ENCODE measurements at places on chromosomes 7 and 10. TPM values are rescaled to one million over a fixed set of nuclear protein-coding genes. Genes with fewer than 3 reads are reported as not detected.

PIP gene
- total RNA-seq, result not detected

CPED1 gene
- 1.2 TPM for total RNA-seq

HOGA1 gene
- total RNA-seq, result not detected

CYP3A4 gene
- total RNA-seq, result not detected

VSTM2A gene
- not detected for total RNA-seq

C7orf57 gene
- total RNA-seq, result not detected

TMEM139 gene
- total RNA-seq, result not detected

SEMA3D gene
- total RNA-seq, result not detected

BUD31 gene
- 63.7 TPM for total RNA-seq

CHCHD1 gene
- total RNA-seq, result 39.0 TPM

SEMA3C gene
- not detected for total RNA-seq

DDC gene
- total RNA-seq, result not detected

DIP2C gene
- 0.11 TPM for total RNA-seq

MYH16 gene
- total RNA-seq, result not detected

- H3K27me3 ChIP-seq, result no peaks in the 10 kb centered on the region
- no peak for DNase-seq
- H3K4me3 ChIP-seq, result no peak overlapping the region
- no peak overlapping the region for H3K27ac ChIP-seq
Measured at GRCh38 chr10:48792687-48793096, 108.0 kb downstream of the WDFY4 start.

DNA sequence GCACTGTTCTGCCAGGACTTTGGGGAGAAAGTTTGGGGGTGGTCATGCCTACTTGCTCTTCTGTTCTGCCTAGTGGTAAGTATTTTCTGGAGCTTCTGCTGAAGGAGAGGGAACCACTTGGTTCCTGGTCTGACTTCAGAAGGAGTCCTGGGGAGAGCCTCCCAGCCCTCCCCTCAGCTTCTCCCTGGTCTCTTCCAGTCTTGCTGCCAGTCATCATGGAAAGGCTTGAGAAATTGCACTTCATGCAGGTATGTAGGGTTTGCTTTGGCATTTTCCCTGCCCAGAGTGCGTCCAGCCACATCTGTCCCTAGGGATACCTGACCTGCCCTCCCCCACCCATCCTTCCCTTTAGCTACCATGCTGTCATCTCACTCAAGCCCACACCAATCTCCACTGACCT is 11.1 kb upstream of the WBP1L start:
- no peak overlapping the region for H3K4me3 ChIP-seq
- H3K4me1 ChIP-seq, result no peaks in the 10 kb centered on the region
- H3K27ac ChIP-seq, result no peak overlapping the region
- DNase-seq, result no peak

- DNase-seq, result no peak
- no peaks in the 10 kb centered on the region for H3K27me3 ChIP-seq
Measured at GRCh38 chr10:47037654-47038425, 126.6 kb downstream of the PTPN20 start.

GRCh38 chr7:50679218-50680007 is 103.3 kb downstream of the GRB10 start:
- peak; percentile 84 for DNase-seq
- H3K27ac ChIP-seq, result no peak overlapping the region
- no peaks in the 10 kb centered on the region for H3K4me1 ChIP-seq
- no peak overlapping the region for H3K4me3 ChIP-seq

- peak overlapping the region; percentile 97 for H3K27ac ChIP-seq
- H3K4me3 ChIP-seq, result peak overlapping the region; percentile 46
- peaks cover 61% of the 10 kb centered on the region for H3K4me1 ChIP-seq
- H3K36me3 ChIP-seq, result peaks cover 8% of the 10 kb centered on the region
- no peaks in the 10 kb centered on the region for H3K27me3 ChIP-seq
- peak; percentile 72 for DNase-seq
Measured at GRCh38 chr7:20200361-20200760, 16.8 kb downstream of the MACC1 start.

GRCh38 chr7:138316421-138317043 is 143.5 kb upstream of the TRIM24 start:
- no peaks in the 10 kb centered on the region for H3K36me3 ChIP-seq
- no peaks in the 10 kb centered on the region for H3K27me3 ChIP-seq
- no peaks in the 10 kb centered on the region for H3K4me1 ChIP-seq
- no peak for DNase-seq
- H3K4me3 ChIP-seq, result no peak overlapping the region

DNA sequence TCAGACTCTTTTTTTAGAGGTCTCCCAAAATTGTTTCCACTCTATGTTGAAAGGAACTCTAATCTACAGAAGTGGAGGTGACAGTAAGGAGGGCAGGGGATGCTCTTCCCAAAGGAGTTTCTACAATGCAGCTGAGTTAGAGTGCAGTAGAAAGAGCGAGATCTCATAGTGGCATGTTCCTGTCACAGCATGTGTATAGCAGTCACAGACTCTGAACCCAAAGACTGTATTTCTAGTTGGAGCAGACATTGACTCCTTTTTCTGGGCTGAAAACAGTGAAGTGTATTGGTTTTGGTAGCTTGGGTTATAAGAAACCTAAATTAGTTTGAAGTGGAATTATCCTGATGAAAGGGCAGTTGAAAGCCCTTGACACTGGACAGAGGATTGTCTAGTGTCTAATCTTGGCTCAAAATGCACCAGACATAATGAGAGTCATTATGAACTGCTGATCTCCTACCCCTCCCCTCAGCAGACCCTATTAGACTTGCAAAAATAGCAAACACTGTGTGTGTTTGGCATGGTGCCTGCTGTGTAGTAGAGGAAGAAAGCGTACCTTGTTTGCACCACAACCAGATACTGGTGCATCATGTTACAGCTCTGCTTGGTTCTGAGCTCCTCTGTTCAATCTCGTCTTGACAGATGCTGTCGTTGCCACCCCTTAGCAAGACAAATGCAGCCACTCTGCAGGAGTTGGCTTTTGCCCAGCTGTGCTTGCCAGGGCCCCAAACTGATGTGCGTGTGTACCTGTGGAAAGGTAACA is 336.0 kb downstream of the AUTS2 start:
- no peaks in the 10 kb centered on the region for H3K27me3 ChIP-seq
- no peak for DNase-seq
- no peaks in the 10 kb centered on the region for H3K36me3 ChIP-seq
- H3K4me1 ChIP-seq, result no peaks in the 10 kb centered on the region

DNA sequence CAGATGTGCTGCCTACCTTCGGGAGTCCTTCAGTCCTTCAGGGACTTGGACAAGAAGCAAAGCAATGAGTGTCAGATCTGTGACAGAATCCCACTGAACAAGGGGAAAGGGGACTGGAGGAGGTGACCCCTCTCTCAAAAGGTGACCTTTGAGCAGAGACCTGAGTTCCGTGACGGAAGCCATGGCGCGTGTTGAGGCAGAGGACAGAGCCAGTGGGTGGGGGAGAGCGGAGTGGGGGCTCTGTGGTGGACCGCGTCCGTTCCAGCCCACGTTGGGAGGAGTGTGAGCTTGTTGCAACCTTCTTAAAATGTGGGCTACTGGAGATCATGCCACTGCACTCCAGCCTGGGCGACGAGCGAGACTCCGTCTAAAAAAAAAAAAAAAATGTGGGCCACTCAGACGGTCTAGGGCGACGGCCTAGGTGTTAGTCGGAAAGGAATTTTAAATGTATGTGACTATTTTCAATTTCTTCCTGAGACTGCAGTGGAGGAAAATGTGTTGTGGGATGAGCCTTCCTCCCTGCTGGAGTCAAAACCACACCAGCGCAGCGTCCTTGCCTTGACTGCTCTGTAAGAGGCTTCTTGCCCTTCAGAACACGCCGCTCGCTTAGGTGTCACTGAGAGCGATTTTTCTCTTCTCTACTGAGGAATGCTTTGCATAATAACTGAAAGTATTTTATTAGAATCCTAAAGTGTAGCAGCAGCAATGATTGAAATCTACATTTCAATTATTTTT is 272.7 kb downstream of the CELF2 start:
- H3K27ac ChIP-seq, result no peak overlapping the region
- no peaks in the 10 kb centered on the region for H3K36me3 ChIP-seq
- H3K4me3 ChIP-seq, result no peak overlapping the region
- no peaks in the 10 kb centered on the region for H3K4me1 ChIP-seq
- no peak for DNase-seq
- H3K27me3 ChIP-seq, result no peaks in the 10 kb centered on the region

GRCh38 chr7:17624379-17624778 is 315.9 kb downstream of the SNX13 start:
- H3K4me3 ChIP-seq, result no peak overlapping the region
- DNase-seq, result no peak
- H3K4me1 ChIP-seq, result no peaks in the 10 kb centered on the region
- no peaks in the 10 kb centered on the region for H3K36me3 ChIP-seq

GRCh38 chr10:77219046-77219445 is 418.6 kb downstream of the KCNMA1 start:
- no peaks in the 10 kb centered on the region for H3K27me3 ChIP-seq
- no peak overlapping the region for H3K4me3 ChIP-seq
- H3K36me3 ChIP-seq, result no peaks in the 10 kb centered on the region
- H3K27ac ChIP-seq, result no peak overlapping the region
- 0 out of 2 replicates have a peak, but pooled peaks cover 2% of the 10 kb centered on the region for H3K4me1 ChIP-seq
- DNase-seq, result no peak

- H3K4me3 ChIP-seq, result no peak overlapping the region
- no peaks in the 10 kb centered on the region for H3K36me3 ChIP-seq
- H3K27me3 ChIP-seq, result no peaks in the 10 kb centered on the region
- no peak overlapping the region for H3K27ac ChIP-seq
- DNase-seq, result peak; percentile 82
- H3K4me1 ChIP-seq, result peaks cover 10% of the 10 kb centered on the region
Measured at GRCh38 chr7:50229964-50230363, 74.6 kb upstream of the IKZF1 start.

- no peaks in the 10 kb centered on the region for H3K27me3 ChIP-seq
- H3K27ac ChIP-seq, result no peak overlapping the region
- no peak overlapping the region for H3K4me3 ChIP-seq
- H3K4me1 ChIP-seq, result peaks cover 34% of the 10 kb centered on the region
Measured at GRCh38 chr7:99155211-99155610, 11.3 kb upstream of the SMURF1 start.

DNA sequence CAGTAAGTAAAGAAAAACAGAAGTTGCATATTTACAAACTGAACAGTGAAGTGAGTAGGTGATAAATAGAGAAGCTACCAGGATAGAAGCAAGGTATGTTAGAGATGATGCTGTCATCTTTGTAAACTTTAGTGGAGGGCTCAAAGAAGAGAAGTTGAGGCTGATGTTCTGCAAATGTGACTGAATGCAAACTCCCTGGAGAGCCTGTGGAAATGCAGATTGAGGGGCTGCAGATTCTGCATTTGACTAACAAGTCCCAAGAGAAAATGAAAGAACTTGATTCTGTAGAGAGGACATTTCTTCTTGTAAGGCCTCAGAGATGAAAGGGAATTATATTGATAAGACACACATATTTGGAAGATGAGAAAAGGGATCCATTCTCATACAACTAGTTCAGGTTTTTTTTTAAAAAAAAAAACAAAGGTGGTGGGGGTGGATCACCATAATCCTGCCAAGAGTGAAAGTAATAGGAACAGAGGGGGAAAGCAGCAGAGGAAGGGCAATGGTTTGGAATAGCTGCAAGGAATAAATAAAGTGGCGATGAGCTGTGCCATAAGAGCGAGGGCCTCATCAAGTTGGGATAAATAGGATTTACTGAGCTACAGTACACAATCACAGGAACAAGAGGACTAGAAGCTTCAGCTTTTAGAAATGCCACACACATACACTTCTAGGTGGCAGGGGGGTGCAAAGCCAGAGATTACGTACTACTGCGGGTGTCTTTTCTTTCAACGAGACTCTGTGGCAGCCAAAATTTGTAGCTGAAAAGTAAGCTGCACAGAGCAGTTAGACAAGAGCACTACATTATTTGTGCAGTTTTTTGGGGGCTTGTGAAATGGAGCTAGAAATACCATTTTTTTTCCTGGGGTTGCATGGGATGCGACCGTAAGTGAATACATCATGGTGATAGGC is 778.5 kb downstream of the NRG3 start:
- no peak overlapping the region for H3K4me3 ChIP-seq
- no peak for DNase-seq
- H3K27me3 ChIP-seq, result no peaks in the 10 kb centered on the region
- H3K4me1 ChIP-seq, result no peaks in the 10 kb centered on the region

GRCh38 chr7:122217125-122217524 is 73.1 kb upstream of the AASS start:
- no peaks in the 10 kb centered on the region for H3K27me3 ChIP-seq
- DNase-seq, result no peak
- no peak overlapping the region for H3K27ac ChIP-seq
- H3K4me3 ChIP-seq, result no peak overlapping the region
- H3K4me1 ChIP-seq, result no peaks in the 10 kb centered on the region

GRCh38 chr7:150949564-150949963 is 28.6 kb downstream of the KCNH2 start:
- no peaks in the 10 kb centered on the region for H3K36me3 ChIP-seq
- peaks cover 5% of the 10 kb centered on the region for H3K4me1 ChIP-seq
- DNase-seq, result no peak

- no peaks in the 10 kb centered on the region for H3K36me3 ChIP-seq
- no peak overlapping the region for H3K4me3 ChIP-seq
- no peaks in the 10 kb centered on the region for H3K4me1 ChIP-seq
- no peak overlapping the region for H3K27ac ChIP-seq
- no peaks in the 10 kb centered on the region for H3K27me3 ChIP-seq
- DNase-seq, result no peak
Measured at GRCh38 chr7:26556061-26556881, 264.6 kb downstream of the SNX10 start.

GRCh38 chr10:21696302-21696701 is 162.3 kb downstream of the MLLT10 start:
- no peak for DNase-seq
- no peak overlapping the region for H3K4me3 ChIP-seq
- peaks cover 24% of the 10 kb centered on the region for H3K36me3 ChIP-seq
- no peaks in the 10 kb centered on the region for H3K27me3 ChIP-seq
- no peaks in the 10 kb centered on the region for H3K4me1 ChIP-seq

GRCh38 chr7:81721437-81721836 is 48.4 kb downstream of the HGF start:
- H3K36me3 ChIP-seq, result no peaks in the 10 kb centered on the region
- no peak overlapping the region for H3K27ac ChIP-seq
- H3K27me3 ChIP-seq, result no peaks in the 10 kb centered on the region
- H3K4me3 ChIP-seq, result no peak overlapping the region
- H3K4me1 ChIP-seq, result no peaks in the 10 kb centered on the region

GRCh38 chr10:7958442-7958841 is 96.0 kb upstream of the GATA3 start:
- H3K4me1 ChIP-seq, result peaks cover 26% of the 10 kb centered on the region
- no peak overlapping the region for H3K27ac ChIP-seq
- no peaks in the 10 kb centered on the region for H3K36me3 ChIP-seq
- no peak overlapping the region for H3K4me3 ChIP-seq

DNA sequence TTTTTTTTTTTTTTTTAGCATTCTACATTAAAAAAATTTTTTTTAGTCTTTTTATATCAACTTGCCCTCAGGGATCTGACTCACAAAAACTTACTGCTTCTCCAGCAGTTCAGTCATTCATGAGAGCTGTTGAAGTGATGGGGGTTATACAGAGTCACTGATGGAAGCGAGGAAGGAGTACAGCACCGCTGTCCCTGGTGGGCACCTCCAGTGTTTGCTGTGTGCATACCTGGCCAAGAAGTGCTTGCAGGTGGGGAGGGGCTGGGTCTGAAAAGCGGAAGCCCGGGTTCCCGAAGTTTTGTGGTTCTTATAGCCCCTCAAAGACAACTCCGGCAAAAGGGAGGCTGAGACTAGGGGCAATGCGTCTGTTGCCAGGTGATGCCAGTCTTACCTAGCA is 46.2 kb downstream of the MINDY4 start:
- H3K4me1 ChIP-seq, result no peaks in the 10 kb centered on the region
- H3K27ac ChIP-seq, result no peak overlapping the region
- H3K4me3 ChIP-seq, result no peak overlapping the region
- H3K27me3 ChIP-seq, result no peaks in the 10 kb centered on the region

- H3K27me3 ChIP-seq, result no peaks in the 10 kb centered on the region
- no peak overlapping the region for H3K4me3 ChIP-seq
- H3K36me3 ChIP-seq, result no peaks in the 10 kb centered on the region
- DNase-seq, result no peak
Measured at GRCh38 chr10:90612276-90612675, 245.6 kb downstream of the HTR7 start.

Measured in Karpas-422 (cell line).